ENCODE measurements at places on chromosomes 1 and 21. TPM values are rescaled to one million over a fixed set of nuclear protein-coding genes. Genes with fewer than 3 reads are reported as not detected.

DNA sequence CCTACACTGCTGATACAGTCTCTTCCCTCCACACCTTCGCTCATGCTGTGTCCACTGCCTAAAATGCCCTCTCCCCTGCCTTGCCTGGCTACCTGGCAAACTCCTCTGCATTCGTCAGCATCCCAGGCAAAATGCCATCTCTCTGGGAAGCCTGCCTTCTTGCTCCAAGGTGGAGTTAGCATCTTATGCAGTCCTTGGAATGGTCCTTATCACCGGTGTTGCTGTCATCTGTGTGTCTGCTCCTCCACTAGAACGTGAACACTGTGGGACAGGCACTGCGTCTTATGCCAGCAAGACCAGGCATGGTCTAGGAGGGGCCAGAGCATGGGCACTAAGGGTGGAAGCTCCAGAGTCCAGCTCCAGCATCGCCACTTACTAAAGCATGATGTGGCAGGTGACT is 211.8 kb downstream of the MATN1 start:
- H3K27ac ChIP-seq = no peak overlapping the region
- no peak overlapping the region for H3K4me3 ChIP-seq
- no peaks in the 10 kb centered on the region for H3K27me3 ChIP-seq
- H3K4me1 ChIP-seq = no peaks in the 10 kb centered on the region
- H3K36me3 ChIP-seq = no peaks in the 10 kb centered on the region

- no peaks in the 10 kb centered on the region for H3K4me1 ChIP-seq
- H3K4me3 ChIP-seq = no peak overlapping the region
- no peaks in the 10 kb centered on the region for H3K36me3 ChIP-seq
- DNase-seq = no peak
- no peaks in the 10 kb centered on the region for H3K27me3 ChIP-seq
These were observed 10.5 kb upstream of the LMO4 start for GRCh38 chr1:87318056-87318650.

- no peak overlapping the region for H3K4me3 ChIP-seq
- no peak overlapping the region for H3K27ac ChIP-seq
- H3K36me3 ChIP-seq = no peaks in the 10 kb centered on the region
- no peaks in the 10 kb centered on the region for H3K27me3 ChIP-seq
- no peaks in the 10 kb centered on the region for H3K4me1 ChIP-seq
These were observed 117.3 kb downstream of the UCHL5 start for GRCh38 chr1:192941722-192942411.

The PDZK1 gene
- total RNA-seq = not detected

The PEX10 gene
- 13.0 TPM for total RNA-seq

DNA sequence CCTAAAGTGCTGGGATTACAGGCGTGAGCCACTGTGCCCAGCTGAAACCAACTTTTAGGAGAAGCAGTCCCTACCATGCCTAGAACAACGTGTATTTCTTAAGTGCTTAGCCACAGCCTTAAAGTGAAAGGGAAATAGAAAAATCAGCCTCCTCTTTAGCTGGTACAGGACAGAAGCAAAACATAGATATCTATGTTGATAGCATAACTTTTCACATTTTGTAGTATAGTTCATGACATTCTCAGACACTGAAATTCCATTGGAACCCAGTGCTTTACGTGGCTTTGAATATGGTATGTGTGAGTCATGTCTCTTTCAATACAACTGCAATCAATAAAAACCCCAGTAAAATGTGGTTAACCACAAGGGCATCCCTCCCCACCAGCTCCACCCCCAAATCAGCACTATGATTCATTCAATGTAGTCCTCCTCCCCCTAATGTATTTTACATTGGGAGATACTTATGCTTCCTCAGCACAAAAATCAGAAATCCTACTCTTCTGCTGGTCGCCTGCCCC is 32.1 kb downstream of the TGFB2 start:
- no peaks in the 10 kb centered on the region for H3K27me3 ChIP-seq
- no peaks in the 10 kb centered on the region for H3K36me3 ChIP-seq
- no peak overlapping the region for H3K27ac ChIP-seq

DNA sequence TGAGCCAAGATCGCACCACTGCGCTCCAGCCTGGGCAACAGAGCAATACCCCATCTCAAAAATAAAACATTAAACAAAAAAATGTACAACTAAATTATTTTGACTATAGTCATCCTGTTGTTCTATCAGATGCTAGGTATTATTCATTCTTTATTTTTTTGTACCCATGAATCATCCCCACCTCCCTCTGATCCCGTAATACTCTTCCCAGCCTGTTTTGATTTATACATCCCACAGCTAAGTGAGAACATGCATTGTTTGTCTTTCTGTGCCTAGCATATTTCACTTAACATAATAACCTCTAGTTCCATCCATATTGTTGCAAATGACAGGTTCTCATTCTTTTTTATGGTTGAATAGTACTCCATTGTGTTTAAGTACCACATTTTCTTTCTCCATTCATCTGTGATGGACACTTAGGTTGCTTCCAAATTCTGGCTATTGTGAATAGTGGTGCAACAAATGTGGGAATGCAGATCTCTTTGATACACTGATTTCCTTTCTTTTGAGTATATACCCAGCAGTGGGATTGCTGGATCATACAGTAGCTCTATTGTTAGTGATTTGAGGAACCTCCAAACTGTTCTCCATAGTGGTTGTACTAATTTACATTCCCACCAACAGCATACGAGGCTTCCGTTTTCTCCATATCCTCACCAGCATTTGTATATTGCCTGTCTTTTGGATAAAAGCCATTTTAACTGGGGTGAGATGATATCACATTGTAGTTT is 84.4 kb downstream of the MACF1 start:
- no peaks in the 10 kb centered on the region for H3K27me3 ChIP-seq
- H3K4me1 ChIP-seq = no peaks in the 10 kb centered on the region
- no peak overlapping the region for H3K27ac ChIP-seq
- DNase-seq = no peak
- no peak overlapping the region for H3K4me3 ChIP-seq
- peaks cover 64% of the 10 kb centered on the region for H3K36me3 ChIP-seq

Data from CD4-positive, alpha-beta memory T cell (primary cell).